ENCODE measurements at places on chromosomes 16 and 17.
A peak's percentile ranks its signal among the peaks of the same experiment; 100 is the strongest.

GRCh38 chr17:64627797-64628196 is 34.3 kb downstream of the SMURF2 start:
- no peak for DNase-seq

- DNase-seq = no peak
These were observed 576 bp downstream of the EPOP start for GRCh38 chr17:38674014-38674748.

GRCh38 chr17:74704544-74704943 is 8.2 kb downstream of the CD300LF start:
- DNase-seq = no peak

DNA sequence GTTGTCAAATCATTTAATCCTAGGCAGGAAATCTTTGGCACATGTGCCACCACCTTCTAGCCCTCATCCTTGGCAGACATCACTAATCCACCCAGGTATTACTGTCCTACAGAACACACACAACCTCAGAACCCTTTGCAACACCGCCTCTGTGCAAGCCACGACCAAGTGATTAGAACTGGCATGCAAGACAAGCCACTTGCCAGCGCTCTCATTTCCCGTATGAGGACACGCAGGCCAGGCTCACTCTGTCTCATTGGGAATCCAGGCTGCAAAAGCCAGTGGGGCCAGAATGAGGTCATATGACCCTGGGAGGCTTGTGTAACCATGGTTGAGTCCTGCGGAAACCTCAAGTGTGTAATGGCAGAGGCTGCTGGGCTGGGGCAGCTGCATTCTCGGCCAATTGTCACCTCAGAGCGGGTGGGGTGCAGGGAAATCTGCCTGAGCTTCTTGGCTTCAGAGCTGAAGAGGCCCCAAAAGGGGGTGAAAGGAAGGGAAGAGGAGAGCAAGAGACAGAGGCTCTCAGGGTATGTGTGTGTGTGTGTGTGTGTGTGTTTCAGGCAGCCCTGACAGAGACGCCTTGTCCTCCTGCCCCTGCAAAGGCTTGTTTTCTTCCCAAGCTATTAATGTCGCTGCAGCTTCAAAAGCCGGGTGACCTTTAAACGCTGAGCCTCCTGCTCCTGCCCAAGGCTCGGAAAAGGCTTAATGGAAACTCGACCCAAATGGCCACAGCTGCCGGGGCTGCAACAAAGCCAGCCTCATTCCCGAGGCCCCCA is 43.2 kb upstream of the MRPS23 start:
- peak; percentile 83 for DNase-seq

GRCh38 chr17:20800146-20800545 is 220.6 kb downstream of the CDRT15L2 start:
- no peak for DNase-seq

- no peak for DNase-seq
These were observed 281.5 kb downstream of the SEC14L1 start for GRCh38 chr17:77422104-77422747.

DNA sequence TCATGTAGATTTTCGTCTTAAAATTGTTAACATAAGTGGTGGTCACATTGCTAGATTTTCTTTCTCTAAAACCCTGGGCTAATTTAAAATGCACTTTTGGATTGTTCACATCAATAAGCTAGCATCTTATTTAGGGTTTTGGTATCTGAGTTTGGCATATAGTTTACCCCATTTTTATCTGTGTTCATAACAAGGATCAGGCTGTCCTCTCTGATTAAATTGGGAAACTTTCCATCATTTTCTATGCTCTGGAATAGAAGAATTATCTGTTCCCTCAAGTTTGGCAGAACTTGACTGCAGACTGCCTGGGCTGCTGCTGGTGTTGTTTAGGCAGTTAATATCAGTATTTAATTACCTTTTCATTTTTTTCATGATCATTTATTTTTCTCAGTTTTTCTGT is 1.8 kb downstream of the SPECC1 start:
- no peak for DNase-seq

DNA sequence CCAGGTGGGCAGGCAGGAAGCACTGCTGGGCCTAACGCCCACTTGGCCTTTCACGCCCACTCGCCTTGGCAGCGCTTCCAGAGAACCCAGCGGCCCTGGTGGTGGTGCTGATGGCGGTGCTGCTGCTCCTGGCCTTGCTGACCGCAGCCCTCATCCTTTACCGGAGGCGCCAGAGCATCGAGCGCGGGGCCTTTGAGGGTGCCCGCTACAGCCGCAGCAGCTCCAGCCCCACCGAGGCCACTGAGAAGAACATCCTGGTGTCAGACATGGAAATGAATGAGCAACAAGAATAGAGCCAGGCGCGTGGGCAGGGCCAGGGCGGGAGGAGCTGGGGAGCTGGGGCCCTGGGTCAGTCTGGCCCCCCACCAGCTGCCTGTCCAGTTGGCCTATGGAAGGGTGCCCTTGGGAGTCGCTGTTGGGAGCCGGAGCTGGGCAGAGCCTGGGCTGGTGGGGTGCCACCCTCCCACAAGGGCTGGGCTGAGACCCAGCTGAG is 64.7 kb downstream of the MRC2 start:
- no peak for DNase-seq

DNA sequence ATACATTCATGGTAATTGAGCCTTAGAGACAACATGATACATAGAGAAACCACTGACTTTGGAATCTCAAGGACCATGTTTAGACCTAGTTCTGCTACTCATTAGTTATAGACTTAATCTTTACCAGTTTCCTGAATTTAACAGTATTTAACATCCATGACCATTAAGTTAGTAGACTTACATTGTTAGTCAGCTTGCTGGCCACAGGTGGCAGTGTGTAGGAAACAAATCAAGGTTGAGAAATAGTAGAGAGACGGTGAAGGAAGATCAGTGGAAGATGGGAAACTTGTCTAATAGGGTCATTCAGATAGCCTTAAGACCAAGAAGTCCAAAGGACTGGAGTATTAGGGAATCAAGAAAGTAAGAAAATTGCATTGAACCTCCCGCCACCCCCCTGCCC is 31.0 kb downstream of the OMG start:
- no peak for DNase-seq

DNA sequence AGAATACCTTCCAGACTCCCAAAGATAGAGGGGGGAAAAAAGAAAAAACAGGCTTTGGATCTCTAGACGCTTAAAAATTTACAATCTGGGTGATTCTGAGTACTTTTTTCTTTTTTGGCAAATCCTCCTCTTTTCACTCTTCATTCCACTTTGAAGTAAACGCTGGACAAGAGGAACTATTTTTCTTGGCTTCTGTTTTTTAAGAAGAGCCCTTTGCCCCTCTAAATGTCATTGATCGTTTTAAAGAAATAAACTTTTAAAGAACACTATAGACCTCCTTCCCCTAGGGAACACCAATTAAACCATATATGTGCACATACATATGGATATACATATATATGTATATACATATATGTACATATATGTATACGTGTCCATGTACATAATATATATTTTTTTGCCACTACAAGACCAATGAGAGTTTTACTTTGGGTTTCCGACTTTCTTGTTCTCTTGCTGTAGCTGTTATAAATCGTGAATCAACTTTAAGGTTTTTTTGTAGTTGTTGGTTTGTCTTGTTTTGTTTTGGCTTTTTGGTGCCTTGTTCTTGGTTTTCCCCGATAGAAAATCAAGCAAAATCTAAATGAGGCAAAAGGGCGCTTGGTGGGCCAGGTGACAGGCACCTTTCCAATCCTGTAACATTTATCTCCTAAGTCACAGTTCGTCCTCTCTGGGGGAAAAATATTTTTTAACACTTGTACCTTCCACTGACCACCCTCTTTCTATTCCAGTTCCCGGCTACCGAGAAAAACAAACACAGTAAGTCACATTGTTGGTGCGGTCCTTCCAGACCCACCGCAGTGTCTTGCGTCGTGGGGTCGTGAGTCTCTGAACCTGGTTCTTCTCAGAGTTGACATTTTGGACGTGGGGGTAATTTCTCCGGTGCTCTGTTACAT is 4.4 kb downstream of the FOXF1 start:
- DNase-seq = no peak

DNA sequence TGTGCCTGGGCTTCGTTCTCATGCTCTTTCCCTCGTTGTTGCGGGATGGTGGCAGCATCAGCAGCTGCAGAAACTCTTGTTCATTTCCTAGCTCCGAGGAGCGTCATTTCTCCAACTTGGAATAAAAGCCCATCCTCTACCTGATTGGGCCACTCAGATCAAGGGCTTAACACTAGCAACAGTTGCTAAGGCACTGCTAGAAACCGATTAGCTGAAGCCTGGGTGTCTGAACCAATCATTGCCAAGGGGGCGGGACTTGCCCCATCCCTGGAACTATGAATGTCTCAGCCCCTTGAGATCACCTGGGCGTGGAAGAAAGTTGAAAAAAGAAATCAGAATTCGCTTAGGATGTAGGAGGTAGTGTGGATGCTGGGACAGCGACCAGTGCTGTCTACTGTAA is 145.3 kb downstream of the FOXL1 start:
- DNase-seq = no peak

GRCh38 chr17:9432134-9432885 is 143.3 kb downstream of the STX8 start:
- no peak for DNase-seq

- no peak for DNase-seq
These were observed 66.9 kb upstream of the MPHOSPH6 start for GRCh38 chr16:82236875-82237274.

DNA sequence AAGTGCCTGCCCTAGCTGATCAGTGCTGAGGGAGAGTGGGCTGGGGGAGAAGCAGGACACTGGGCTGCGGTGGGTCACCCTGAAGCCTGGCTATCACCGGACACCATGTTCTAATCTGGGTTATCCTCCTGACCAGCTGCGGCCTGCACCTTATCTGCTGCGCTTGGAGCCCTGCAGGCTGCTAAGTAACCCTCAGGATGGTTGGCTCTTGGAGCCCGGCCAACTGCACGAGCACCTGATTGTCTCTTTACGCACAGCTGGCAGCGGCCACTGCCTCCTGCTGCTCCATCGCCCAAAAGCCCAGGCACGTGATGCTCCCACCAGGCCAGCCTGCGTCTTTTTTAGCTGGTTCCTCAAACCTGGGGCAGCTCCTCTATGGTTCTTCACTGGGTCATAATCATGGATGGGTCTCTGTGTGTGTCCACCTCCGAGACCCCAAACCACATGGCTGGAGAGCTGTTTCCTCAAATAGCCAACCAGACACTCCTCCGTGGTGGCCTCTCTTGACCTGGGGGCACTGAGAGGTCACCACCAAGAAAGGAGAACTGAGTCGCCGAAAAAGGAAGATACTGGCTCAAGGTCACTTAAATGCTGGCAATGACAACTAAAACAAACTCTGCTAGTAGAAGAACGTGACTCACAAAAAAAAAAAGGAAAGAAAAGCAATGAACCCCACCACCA is 21.7 kb downstream of the SPHK1 start:
- no peak for DNase-seq

DNA sequence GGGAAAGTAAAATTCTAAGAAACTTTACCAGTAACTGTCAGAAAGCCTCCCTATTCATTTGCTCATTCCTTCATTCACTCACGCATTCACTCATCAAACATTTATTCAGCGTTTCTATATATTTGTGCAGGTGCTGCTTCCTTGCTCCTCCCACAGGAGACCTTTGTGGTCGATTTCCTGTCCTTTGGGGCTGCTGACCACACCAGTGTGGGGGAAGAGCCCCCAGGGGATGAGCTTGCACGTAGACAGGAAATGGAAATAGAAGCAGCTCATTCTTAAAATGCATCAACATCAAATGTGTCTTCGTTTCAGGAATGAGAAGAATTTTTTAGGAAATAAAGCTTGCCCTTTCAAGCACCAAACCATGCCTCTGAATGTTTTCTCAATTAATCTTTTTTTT is 9.6 kb downstream of the PIK3R6 start:
- no peak for DNase-seq

DNA sequence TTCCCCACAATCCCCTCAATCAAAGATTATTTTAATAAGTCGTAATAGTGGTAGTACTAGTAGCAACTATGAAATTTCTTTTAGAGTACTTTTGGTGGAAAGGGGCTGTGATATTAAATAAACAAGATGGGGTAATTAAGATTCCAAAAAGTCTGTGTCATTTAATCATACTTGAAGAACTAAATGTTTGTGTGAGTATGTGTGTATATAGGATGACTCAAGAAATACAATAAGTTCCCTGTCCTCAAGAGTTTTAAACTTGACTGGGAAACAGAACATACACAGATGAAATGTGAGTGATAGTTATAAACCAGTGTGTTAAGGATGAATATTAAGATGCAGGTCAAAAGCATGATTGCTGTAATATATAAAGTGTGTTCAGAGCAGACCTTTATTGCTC is 2.3 kb downstream of the ALDH3A2 start:
- no peak for DNase-seq

DNA sequence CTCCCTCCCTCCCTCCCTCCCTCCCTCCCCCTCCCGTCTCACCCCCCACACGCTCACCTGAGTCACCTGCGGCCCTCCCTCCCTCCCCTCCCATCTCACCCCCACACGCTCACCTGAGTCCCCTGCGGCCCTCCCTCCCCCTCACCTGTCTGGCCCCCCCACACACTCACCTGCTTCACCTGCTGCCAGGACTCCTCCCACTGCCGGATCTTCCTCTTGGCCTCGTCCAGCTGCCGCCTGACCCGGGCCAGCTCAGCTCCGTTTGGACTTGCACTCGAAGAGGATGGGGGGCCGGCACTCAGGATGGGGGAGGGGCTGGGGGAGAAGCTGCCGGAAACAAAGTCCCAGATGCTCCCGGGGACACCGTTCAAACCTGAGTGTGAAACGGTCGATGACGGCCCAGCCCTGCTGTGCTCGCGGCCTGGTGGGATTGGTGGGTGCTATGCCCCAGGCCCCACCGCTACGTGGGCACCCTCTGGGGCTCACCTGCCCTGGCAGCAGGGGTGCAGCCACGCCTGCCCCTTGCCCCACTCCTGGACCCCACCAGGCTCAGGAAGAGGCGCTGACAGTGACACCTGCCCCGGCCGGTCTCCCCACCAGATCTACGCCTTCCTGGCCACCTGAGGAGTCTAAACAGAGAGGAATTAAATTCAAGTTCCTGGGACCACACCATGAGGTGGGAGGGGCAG is 15.9 kb downstream of the GNPTG start:
- no peak for DNase-seq

GRCh38 chr17:57415751-57416207 is 159.5 kb downstream of the MSI2 start:
- DNase-seq = no peak

DNA sequence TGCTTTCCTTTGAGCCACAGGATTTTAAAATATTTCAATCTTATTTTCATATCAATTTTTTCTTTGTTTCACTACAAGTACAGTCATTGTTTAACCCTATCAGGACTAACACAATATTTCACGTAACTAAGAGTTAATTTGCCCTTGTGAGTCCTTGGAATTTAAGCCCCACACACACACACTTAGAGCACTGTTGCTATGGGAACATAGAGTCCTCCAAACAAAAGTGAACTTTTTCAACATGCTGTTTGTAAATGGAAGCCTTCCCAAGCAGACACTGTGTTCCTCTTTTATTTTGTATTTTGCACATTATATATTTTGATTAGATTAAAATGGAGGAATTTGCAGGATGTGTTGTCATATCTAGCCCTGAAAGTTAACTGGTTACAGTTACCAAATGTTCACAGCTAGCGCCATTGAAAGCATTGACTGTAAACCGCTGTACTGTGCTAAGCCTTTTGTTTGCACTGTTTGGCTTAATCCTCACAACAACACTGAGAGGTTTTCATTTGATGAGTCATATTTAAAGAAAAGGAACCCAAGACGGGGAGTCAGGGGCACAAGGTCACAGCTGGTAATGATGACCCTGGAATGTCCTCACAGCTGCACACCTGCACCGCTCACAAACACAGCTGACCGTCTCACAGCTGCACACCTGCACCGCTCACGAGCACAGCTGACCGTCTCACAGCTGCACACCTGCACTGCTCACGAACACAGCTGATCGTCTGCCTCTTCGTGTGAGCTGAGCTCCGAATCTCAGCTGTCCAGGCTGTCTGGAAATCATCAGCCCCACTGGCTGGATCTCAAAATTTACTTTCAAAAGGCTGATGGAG is 6.3 kb downstream of the HSBP1 start:
- DNase-seq = peak; percentile 36

- DNase-seq = no peak
These were observed 151.1 kb downstream of the IRF8 start for GRCh38 chr16:86050111-86050510.
